ENCODE measurements at places on chromosomes 4 and X.

GRCh38 chr4:69718396-69719271 lies 41.8 kb downstream of the SULT1B1 start:
- DNase-seq, result no peak

- DNase-seq, result no peak
These were observed 44.5 kb upstream of the RASGEF1B start for GRCh38 chr4:81516241-81516640.

DNA sequence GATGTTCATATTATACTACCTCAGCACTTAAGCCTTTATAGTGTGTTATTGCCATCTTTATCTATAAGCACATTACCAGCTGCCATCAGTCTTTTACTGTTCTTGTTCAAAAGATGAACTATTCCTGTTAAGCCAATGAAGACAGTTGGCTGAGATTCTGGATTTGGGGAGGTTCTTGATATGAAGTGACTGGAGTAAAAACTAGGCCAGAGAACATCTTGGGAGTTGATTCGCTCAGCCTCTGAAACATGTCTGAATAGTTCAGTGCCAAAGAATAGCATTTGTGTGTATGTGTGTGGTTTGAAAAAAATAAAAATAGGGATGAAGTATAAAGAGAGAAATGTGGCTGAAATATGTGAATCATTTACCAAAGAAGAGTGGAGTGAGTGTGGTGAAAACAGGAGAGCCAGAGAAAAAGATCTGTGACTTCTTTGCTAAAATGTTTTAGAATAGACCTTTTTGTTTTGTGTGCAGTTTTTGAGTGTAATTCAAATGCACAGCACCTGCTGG lies 15.2 kb downstream of the EXOC1 start:
- DNase-seq, result no peak

GRCh38 chrX:39169976-39170375 lies 368.7 kb downstream of the MID1IP1 start:
- no peak for DNase-seq

GRCh38 chr4:5217421-5217820 lies 166.1 kb downstream of the STK32B start:
- no peak for DNase-seq

DNA sequence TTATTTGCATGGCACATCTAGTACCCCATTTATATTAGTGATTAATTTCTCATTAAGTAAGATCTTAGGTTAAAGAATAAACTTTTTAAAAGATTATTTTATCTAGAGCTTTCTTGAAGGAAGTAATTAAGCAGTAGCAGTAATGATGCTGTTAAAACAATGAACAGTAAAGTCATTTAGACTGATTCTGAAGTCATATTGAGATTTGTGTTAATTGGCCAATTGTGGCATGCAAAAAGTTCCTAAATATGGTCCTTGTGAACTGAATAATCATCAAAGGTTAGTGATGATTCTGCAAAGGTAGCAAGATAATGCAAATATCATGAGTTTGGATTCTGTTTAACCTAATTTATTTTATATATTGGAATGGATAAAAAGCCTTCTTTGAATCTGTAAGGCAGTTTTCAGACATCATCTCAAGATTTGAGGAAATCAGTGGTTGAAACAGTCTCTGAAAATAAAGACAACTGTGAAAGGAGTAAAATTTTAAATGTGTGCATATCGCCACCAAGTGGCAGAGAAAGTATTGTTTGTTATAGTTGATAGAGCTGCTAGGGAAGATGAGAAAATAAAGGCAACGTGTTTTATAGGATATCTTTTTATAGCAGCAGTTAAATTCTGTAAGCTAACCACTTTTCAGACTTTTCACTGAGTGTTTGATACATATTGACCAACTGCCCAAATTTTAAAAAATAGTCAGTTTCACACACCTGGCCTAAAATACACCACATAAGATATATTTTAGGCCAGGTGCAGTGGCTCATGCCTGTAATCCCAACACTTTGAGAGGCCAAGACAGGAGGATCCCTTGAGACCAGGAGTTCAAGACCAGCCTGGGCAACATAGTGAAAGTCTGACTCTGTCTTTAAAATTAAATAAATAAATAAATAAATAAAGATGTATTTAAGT lies 79.6 kb downstream of the CCKAR start:
- peak; percentile 15 for DNase-seq

- DNase-seq, result peak; percentile 6
These were observed 160.3 kb downstream of the SHOX start for GRCh38 chrX:790783-791360.

DNA sequence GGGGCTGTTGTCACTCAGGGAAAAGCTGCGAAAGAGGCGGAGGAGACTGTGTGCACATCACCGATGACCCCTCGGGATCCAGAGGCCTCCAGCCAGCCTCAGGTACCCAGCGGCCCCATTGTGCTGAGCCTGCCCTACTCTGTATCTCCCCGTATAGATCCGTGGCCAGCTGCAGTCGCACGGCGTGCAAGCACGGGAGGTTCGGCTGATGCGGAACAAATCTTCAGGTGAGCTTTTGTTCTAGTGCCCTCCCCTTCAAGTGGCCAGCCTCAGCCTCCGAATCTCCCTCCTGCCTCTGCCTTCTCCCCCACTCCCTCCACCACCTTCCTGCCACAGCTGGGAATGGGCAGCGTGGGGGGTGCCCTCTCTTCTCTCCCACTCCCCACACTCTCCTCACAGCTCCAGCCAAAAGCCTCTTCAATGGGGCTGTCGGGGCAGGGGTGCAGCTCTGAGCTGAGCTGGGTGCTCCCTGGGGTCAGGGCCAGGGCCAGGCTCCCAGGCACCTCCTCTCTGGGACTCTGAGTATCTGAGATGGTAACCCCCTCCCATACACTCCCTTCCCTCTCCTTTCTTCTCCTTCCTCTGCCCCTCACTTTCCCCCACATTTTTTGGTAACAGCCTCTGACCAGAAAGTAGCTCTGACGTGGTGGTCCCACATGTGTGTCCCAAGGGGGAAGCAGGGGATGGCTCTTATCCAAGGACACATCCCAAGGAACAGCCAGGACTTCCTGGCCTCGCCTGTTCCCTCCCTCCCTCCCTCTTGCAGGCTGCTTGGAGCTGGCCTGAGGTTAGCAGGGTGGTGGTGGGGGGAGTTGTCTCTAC lies 20.4 kb upstream of the UBA1 start:
- no peak for DNase-seq

DNA sequence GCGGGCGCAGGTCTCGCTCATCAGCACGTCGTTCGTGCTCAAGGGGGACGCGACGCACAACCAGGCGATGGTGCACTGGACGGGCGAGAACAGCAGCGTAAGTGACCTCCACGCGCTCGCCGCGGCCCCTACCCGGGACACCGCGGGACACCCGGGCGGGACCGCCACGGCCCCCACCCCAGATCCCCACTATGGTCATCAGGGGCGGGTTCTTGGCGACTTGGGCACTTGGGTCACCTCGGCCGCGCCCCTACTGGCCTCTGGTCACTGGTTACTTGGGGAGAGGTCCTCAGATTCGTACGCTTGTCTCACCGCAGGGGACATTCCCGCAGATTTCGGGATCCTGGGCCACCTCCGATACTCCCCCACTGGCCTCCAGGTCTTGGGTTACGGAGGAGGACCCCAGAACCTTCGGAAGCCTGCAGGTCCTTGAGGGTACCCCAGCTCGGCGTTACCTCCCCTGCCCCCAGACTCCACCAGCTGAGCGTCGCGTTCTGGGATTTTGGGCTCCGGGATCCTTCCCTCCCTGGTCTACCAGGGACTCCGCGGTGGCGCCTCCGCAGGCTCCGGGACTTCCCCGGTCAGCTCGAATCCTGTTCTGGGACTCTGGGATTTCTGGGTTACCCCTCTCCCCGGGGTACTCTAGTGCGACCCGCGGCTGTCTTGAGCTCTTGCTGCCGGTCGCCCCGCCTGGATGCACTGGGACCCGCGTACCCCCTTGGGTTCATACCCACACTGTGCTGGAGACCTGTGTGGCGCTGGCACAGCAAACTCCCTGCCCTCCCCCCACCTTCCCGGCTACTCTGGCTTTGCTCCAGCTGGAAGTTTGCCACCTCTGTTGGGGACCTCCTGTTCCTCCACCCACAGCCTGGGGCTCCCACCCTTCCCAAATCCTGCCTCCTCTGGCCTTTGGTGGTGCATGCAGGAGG lies 956 bp downstream of the SORCS2 start:
- no peak for DNase-seq

- DNase-seq, result no peak
These were observed 60.7 kb downstream of the SPATA4 start for GRCh38 chr4:176134670-176135069.
